ENCODE measurements at places on chromosomes 3 and 15.
A peak's percentile ranks its signal among the peaks of the same experiment; 100 is the strongest.

DNA sequence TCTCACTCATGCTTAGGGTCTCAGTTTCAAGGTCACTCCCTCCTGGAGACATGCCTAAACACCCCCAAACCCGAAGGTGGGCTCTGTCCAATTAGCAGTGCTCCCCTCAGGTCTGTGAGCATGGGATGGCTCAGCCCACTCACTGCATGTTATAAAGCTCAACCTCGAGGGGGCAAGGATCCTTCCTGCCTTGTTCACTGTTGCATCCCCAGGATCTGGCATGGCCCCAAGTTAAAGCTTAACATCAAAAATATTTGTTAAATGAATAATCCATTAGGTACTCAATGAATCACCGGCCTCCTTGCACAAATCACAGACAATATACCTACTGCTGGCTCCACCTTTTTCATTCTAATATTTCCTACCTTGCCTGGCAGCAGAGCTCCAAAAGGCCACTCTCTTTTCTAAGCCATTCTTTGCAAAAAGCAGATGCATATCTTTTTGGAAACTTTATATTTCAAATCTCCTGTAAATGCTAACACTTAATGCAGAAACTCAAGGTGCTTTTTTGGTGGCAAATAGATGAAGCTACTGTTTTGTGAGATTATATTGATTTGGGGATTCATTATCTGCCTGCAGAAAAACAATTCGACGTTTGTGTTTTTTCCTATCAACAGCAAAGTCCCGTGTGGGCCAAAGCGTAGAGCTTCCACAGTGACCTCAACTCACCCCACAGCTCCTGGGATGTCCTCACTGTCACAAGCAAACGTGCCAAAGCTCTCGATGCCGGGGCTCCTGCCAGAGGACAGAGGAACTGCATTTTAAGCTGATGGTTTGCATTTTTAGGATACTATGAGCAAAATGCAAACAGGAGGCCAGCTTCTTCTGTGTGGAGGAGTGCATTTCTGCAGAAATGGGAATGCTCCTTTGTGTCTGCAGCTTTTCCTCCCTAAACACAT is 35.4 kb downstream of the PCOLCE2 start:
- DNase-seq: no peak

GRCh38 chr15:69161079-69161877 is 843 bp downstream of the GLCE start:
- DNase-seq: peak; percentile 19

GRCh38 chr3:188037195-188037718 is 116.7 kb upstream of the LPP start:
- DNase-seq: no peak

DNA sequence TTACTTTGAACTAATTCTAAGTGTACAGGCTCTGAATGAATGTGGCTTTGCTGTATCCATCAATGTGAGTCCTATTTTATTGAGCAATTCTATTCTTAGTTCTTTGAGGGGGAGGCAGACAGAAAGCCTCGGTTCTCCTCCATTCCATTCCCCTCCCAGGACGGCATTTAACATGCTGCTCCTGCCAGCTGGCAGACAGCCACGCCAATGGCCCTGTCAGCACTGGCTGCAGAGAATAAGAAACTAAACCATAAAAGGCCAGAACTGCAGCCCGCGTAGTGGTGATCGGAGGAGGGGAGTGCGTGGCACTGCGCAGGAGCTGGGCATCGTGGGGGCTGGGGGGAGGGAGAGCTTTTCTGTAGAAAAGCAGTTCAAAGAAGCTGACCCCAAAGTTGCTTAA is 76.0 kb upstream of the HACD2 start:
- DNase-seq: no peak

DNA sequence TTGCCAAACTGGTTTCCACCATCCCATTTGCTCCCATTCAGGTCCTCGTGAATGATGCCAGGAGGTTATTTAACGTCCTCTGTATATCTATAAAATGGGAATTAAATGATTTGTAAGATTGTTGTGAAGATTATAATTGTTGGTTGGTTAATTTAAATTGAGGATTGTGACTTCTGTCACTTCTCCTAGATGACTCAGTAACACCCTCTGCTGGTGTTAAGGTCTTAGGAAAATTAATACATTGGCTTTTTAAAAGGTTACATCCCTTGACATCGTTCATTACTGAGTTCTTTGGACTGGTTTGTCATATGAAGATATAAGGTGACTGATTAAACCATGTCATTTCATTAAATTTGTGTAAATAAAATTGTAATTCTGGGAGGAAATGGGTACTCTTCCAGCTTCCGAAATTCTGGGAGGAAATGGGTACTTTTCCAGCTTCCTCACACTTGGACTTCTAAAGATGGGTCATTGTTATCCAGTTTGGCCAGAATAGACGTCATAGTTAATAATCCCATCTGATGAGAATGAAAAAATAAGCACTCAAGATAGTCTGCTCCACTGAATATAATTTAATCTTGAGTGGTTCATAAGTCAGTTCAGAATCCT is 33.3 kb upstream of the PAQR5 start:
- DNase-seq: no peak

DNA sequence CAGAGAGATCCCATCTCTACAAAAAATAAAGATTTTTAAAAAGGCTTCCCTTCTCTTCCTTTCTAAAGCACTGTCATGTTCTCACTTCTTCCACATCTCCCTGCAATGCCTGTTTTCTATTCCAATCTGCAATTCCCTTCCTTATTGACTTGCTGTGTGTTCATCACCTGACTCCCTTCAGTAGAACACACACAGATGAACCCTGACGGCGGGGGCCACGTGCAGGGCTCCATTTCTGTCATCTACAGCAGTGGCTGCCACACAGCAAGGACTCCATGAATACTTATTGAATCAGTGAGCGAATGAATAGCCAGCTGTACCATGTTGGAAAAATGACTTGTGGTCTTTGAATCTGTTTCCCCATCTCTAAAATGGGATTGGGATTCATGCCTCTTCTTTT is 26.1 kb downstream of the BHLHE40 start:
- DNase-seq: no peak

DNA sequence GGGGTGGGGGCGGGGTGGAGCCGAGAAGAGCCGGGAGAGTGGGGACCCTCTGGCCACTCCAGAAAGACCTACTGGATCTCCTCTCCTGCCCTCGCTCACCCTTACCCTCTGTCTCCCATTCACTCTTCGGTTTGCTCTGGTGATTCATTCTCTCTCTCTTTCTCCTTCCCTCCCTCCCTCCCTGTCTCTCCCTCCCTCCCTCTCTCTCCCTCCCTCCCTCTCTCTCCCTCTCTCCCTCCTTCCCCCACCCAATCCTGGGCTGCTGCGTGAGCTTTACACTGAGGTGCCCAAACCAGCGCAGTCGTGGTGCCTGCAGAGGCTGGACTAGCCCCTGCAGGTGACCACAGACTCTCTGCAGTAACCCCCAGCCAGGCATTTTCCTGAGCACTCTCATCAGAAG is 32.2 kb upstream of the ADAMTS17 start:
- DNase-seq: no peak

Measured in activated gamma-delta T cell (primary cell).